Glutamatergic neuron (in vitro differentiated cells): ENCODE measurements at places on chromosomes 5 and 9.
A peak's percentile ranks its signal among the peaks of the same experiment; 100 is the strongest.

- DNase-seq, result no peak
These were observed 62.0 kb downstream of the PSMB7 start for GRCh38 chr9:124353166-124353768.

DNA sequence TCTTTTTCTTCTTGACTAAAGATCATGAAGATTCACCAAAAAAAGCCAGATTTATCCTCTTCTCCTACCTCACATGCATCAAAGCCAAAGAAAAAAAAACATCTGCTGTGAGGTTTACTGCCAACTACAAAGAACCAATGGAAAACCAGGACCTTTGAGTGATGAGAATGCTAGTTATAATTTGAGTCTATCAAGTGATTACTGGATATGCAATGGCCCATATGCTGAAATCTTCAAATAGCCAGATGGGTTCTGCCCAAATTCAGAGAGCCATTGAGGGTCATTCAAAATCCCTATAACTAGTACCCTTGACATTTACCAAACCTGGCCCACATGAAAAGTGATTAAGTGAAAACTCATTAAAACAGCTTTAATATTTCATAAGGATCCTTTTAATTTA, 78.4 kb upstream of the ACO1 start:
- DNase-seq, result no peak

DNA sequence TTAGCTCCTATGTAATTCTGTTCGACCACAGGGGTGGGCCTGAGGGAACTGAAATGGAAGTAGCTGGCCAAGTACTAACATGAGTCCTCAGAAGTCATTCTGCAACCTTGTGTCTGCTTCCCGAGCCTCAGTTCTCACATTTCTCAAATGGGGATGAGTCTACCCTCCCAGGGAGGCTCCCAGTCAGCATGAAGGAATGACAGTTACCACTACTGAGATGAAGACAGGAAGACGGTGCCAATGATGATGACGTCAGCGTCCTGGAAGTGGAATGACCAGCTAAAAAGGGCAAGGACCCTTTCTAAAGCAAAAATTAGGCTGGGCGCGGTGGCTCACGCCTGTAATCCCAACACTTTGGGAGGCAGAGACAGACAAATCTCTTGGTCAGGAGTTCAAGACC, 6.8 kb downstream of the PIP5KL1 start:
- DNase-seq, result no peak

DNA sequence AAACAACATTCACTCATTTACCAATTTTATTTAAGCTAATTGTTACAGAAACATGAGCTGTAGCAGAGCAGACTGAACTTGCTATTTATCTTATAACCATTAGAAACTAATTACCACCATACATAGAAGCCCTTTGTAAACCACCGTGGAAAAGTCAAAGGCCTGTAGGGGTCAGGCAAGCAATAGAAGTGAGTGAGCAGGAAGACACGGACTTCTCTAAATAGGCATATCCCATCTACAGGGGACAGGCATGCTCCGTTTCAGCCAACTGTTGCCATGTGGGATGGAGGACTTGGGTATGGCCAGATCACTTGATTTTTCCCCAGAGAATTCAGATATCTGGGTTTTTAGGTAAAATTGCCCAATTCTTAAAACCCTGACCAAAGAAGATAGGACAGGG, 44.8 kb downstream of the PRRC1 start:
- peak; percentile 22 for DNase-seq

DNA sequence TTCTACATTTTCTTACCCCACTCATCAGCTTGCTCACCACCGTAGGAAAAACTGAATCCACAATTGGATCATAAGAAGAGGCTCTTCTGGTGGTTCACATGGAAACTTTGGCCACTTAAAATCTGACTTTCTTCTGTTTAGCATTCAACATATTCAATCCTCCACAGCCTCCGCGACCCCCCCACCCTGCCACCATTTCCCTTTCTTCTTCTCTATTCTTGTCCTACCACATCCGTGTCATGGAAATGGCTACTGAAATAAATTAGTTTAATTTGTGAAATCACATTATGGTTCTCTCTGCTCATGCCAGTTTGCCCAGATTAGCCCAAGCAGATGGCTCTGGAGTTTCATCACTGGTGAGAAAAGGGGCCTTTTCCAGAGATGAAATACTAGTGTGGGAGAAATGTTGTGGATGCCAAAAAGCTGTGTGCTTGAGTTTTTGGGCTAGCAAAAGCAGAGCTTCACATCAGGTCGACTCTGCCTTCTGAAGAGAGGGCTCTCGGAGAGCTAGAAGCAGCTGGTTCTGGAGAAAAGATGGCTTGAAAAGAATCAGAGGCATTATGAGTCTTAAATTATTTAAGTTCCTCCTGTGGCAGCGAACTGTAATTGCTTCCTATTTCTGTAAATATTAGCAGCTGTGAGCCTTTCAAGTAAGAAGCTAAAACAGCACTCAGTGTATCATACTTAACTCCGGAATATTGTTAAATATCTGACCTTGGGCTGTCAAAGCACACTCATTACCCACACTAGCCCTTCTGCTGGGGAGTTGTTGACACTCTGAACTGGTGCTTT, 107.1 kb downstream of the MAT2B start:
- no peak for DNase-seq

- no peak for DNase-seq
These were observed 484 bp downstream of the GFM2 start for GRCh38 chr5:74766418-74766848.

- DNase-seq, result no peak
These were observed 420.1 kb upstream of the MEF2C start for GRCh38 chr5:89303033-89303480.

GRCh38 chr9:68555437-68556150, 14.9 kb upstream of the TMEM252 start:
- DNase-seq, result no peak

- DNase-seq, result no peak
These were observed 55.5 kb downstream of the TMOD1 start for GRCh38 chr9:97556721-97557605.

GRCh38 chr5:172881691-172882370, 47.8 kb downstream of the ERGIC1 start:
- no peak for DNase-seq

DNA sequence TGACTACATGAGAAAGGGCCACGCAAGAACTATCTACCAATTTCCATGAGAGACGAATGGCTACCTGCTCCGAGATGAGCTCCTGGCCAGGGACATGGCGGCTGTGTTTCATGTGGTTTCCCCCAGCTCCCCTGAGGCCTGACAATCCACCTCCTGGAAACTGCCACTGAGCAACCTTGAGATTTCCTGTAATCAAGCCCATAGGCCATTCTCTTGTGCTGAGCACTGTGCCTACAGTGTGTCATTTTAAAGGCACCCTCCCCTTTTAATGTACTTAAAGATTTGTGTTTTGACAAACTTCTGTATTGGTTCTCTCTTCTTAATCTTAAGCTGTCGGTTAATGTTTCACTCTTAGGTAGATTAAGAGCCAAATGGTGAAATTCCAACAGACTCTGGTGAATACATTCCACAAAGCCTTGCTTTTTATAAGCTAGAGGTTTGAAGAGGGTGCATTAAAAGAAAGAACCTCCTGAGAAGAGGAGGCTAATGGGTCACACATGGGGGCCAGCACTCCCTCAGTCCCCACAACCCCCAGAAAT, 72.3 kb downstream of the SECISBP2 start:
- DNase-seq, result no peak

GRCh38 chr5:170552621-170553115, 48.8 kb downstream of the KCNIP1 start:
- peak; percentile 60 for DNase-seq

DNA sequence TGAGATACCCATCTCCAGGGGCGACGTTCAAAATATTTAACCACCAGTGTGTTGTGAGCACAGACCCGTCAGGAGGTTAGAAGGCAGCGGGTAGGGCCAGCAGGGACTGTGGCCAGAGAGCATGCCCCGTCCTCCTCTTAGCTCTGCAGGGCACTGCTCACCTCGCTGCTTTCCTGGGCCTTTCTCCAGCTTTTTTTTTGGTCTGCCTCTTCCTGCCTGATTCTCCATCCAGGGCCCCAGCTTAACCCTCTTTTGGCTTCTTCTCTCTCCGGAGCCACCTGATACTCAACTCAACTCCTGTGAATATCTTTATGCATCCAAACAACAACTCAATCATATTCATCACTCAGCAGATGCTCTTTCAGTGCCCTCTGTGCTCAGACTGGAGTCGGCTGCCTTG, 44.0 kb downstream of the TMOD1 start:
- DNase-seq, result no peak

- DNase-seq, result no peak
These were observed 164.4 kb downstream of the SMARCA2 start for GRCh38 chr9:2179567-2179966.

DNA sequence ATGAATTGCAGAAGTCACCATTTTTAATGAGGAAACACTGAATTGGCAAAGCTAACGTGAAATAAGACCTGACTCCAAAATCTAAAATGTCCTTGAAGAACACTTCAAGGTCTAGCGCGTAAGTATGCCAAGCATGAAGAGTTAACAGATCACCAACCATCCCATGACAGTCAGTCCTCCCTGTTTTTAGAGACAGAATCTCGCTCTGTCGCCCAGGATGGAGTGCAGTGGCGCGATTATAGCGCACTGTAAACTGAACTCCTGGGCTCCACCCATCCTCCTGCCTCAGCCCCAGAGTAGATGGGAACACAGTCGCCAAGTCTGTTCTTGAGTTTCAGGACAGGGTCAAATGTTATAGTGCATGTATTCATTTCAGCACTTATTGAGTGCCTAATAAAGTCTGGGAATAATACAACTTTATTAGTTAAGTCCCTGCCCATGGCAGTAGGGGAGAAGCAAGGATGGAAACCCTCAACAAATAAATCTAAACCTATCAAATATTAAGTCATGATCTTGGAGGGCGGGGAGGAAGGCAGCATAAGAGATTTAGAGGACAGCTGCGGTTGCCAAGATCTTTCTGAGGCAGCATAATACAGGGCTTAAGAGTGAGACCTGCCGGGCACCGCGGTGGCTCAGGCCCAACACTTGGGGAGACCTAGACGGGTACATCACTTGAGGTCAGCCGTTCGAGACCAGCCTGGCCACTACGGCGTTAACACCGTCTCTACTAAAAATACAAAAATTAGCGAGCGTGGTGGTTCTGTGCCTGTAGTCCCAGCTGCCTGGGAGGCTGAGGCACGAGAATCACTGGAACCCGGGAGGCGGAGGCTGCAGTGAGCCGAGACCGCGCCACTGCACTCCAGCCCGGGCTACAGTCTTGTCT, 1.1 kb downstream of the ATPSCKMT start:
- DNase-seq, result no peak

DNA sequence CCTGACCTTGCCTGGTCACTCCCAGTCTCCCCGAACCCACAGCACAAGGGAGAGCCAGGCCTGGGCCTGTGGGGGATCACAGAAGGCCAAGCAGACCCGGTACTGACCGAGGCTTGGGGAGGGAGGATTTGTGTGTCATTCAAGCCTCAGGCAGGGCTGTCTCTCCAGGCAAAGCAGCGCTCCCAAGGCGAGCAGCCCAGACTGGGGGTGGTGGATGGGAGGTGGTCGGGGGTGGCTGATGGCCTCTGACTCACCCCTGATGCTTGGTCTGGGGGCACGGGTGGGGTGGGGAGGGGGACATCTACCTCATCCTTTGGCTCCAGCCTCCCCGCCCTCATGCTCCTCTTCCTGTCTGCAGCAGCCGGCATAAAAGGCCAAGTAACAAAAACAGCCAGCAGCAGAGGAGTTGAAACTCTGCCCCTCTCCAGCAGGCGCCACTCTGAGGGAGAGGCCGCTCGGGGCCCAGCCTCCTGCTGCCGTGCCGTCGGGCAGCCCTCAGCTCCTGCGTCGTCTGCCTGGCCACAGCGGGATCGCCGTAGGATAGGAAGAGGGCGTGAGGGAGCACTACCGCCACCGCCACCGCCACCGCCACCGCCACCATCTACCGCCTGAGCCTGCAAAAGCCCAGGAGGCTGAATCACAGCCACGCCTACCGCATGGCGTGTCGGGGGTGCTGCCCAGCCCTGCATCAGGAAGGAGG, 166.0 kb downstream of the OLFM1 start:
- DNase-seq, result peak; percentile 46

DNA sequence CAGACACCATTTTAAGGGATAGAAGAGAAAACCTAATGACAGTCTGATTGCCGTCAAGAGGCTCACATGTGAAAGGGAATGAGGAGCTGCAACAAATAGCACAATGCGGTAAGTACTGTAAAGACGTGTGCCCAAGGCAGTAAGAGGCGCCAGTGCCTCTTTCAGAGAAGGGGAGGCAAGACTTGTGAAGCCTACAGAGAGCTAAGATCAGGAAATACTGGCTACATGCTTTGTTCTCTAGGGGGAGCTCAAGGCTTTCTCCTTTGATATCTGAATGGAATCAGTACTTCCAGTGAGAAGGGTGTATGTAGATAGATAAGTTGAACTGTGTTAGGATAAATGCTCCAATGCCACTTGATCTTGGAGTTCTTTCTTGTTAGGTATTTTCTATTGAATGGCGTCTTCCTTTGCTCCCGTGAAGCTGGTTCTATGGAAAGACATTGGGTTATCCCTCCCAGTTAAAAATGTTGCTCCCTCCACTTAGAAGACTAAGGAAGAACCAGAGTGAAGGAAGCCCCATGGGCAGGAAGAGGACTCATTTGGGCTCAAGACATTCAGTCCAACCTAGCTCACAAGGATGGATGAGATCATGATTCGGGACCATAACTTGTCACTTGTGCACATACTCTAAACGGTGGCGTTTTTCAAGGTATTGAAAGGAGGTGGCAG, 23.5 kb upstream of the ALDOB start:
- no peak for DNase-seq

- DNase-seq, result peak; percentile 51
These were observed 77.5 kb upstream of the IFNE start for GRCh38 chr9:21559402-21560280.

- no peak for DNase-seq
These were observed 19.0 kb downstream of the RICTOR start for GRCh38 chr5:39055027-39055767.

DNA sequence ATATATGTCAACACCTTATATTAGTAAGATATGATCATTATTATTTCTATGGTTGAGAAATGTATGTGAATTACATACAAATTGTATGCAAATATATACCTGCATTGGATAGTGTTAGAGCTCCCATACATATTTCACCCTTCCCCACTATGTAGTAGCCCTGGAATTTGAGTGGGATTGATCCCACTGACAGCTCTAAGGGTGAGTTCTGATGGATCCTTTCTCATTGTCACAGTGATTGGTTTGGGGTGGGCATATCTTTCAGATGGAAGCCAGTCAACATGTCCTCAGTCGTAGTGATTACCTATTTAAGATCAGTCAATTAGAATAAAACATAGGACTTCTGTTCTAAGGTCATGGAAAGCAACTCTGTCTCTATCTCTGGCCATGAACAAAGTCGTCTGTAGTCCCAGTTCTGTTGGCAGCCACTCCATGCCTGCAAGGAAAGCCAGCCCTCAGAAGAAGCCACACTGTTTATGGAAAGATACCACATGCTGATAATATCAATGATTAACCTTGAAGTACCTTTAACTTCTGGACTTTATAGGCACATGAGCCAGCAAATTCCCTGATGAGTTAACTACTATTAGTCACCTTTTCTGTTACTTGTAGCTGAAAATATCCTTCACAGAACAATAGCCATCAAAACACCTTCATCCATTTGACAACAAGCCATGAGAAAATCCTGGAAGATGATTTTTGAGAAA, 5.1 kb upstream of the CCDC192 start:
- DNase-seq, result no peak

DNA sequence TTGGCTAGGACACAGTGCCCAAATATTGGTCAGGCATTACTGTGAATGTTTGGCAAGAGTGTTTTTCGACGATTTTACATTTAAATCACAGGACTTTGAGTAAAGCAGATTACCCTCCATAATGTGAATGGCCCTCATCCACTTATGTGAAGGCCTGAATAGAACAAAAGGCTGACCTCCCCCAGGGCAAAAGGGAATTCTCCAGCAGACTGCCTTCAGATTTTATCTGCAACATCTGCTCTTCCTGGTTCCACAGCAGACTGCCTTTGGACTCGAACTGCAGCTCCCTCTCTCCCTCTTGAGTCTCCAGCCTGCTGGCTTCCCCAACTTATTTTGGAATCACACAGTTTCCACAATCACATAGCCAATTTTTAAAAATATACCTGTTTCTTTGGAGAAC, 7.1 kb upstream of the TMEM215 start:
- DNase-seq, result no peak
